ENCODE measurements at places on chromosomes 4 and X. TPM values are rescaled to one million over a fixed set of nuclear protein-coding genes. Genes with fewer than 3 reads are reported as not detected.
A peak's percentile ranks its signal among the peaks of the same experiment; 100 is the strongest.

ASIC5 gene
- total RNA-seq: not detected

ETDB gene
- total RNA-seq: not detected

CT47C1 gene
- not detected for total RNA-seq

ADH4 gene
- not detected for total RNA-seq

GRCh38 chrX:124548571-124548970 lies 202.2 kb downstream of the SH2D1A start:
- no peak overlapping the region for H3K4me3 ChIP-seq
- H3K27ac ChIP-seq: no peak overlapping the region
- no peaks in the 10 kb centered on the region for H3K27me3 ChIP-seq

- H3K27me3 ChIP-seq: no peaks in the 10 kb centered on the region
- H3K4me1 ChIP-seq: no peaks in the 10 kb centered on the region
- no peak for DNase-seq
- H3K36me3 ChIP-seq: no peaks in the 10 kb centered on the region
Measured at GRCh38 chr4:152148057-152148456, 387.2 kb upstream of the GATB start.

DNA sequence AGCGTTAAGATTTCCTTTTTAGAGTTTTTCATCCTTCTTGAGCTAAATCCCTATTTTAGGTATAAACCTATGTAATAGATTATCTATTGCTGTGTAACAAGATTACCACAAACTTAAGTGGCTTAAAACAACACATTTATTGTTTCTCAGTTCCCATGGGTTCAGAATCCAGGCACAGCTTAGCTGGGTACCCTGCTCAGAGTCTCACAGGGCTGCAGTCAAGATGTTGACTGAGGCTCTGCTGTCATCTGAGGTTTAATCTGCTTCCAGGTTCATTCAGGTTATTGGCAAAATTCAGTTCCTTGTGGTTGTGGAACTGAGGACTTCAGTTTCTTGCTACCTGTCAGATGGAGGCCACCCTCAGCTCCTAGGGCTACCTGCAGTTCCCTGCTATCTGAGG lies 60.9 kb downstream of the GK start:
- DNase-seq: no peak
- no peaks in the 10 kb centered on the region for H3K4me1 ChIP-seq
- H3K27me3 ChIP-seq: no peaks in the 10 kb centered on the region
- H3K36me3 ChIP-seq: peaks cover 4% of the 10 kb centered on the region

- peak; percentile 24 for DNase-seq
- H3K27me3 ChIP-seq: no peaks in the 10 kb centered on the region
- peak overlapping the region; percentile 87 for H3K27ac ChIP-seq
Measured at GRCh38 chrX:136170139-136170800, 22.9 kb downstream of the FHL1 start.

DNA sequence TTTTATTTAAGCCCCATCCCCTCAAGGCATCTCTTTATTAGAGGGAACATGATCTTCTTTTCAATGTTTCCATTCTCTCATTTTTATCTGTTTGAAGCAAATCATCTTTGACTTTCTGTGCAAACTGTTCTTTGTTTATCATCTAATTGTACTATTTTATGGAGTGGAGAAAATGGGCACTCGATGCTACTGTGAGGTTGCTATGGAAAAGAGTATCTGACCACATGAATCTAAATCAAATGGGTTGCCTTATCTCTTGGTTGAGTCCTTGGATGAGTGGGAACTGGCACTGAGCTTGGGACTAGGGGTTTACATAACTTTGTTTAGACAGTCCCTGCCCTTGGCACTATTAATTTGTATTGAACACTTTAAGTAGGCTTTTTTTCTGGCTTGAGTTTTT lies 9.1 kb downstream of the OCRL start:
- H3K27ac ChIP-seq: no peak overlapping the region
- peaks cover 12% of the 10 kb centered on the region for H3K36me3 ChIP-seq
- no peak for DNase-seq
- no peak overlapping the region for H3K4me3 ChIP-seq
- peaks cover 5% of the 10 kb centered on the region for H3K4me1 ChIP-seq
- no peaks in the 10 kb centered on the region for H3K27me3 ChIP-seq

- no peaks in the 10 kb centered on the region for H3K27me3 ChIP-seq
- peaks cover 45% of the 10 kb centered on the region for H3K4me1 ChIP-seq
- H3K27ac ChIP-seq: no peak overlapping the region
- no peak for DNase-seq
- H3K36me3 ChIP-seq: peaks cover 43% of the 10 kb centered on the region
Measured at GRCh38 chr4:2958446-2958845, 4.8 kb downstream of the NOP14 start.

DNA sequence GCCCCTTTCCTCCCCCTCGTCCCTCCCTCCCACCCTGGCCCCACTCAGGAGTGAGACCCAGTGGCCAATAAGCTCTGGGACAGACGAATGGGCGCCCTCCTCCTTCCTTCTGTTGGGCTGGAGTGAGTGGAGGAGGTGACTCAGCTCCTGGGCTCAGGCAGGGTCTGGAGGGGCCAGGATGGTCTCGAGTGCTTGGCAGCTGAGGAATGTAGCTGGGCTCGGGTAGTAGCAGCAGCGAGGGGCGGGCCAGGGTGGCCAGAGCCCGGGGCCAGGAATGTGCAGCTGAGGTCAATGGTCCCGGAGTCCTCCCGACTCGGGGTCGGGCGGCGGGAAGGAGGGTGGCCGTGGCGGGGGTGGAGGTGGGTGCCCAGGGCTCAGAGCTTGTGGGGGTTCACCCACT lies 15.0 kb downstream of the G6PD start:
- H3K27ac ChIP-seq: no peak overlapping the region
- H3K27me3 ChIP-seq: no peaks in the 10 kb centered on the region
- no peak for DNase-seq
- peaks cover 5% of the 10 kb centered on the region for H3K36me3 ChIP-seq
- H3K4me3 ChIP-seq: no peak overlapping the region

DNA sequence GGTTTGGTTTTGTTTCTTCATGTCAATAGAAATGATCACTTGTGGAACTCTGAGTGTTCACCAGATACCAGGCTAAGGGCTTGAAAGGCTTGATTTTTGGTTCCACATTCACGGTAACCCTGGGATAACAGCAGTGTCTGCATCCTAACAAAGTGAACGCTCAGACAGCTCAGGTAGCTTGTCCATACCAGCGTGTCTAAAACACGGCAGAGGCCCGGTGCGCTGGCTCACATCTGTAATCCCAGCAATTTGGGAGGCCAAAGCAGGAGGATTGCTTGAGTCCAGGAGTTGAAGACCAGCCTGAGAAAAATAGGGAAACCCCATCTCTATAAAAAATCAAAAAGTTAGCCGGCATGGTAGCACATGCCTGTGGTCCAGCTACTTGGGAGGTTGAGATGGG lies 49.0 kb downstream of the HTRA3 start:
- peaks cover 56% of the 10 kb centered on the region for H3K4me1 ChIP-seq
- peak overlapping the region; percentile 88 for H3K27ac ChIP-seq
- no peak overlapping the region for H3K4me3 ChIP-seq
- DNase-seq: no peak
- no peaks in the 10 kb centered on the region for H3K36me3 ChIP-seq

GRCh38 chr4:74466242-74466641 lies 21.3 kb downstream of the AREG start:
- H3K27ac ChIP-seq: no peak overlapping the region
- H3K4me1 ChIP-seq: no peaks in the 10 kb centered on the region
- no peaks in the 10 kb centered on the region for H3K36me3 ChIP-seq

- no peak overlapping the region for H3K27ac ChIP-seq
- DNase-seq: no peak
- H3K27me3 ChIP-seq: no peaks in the 10 kb centered on the region
- no peaks in the 10 kb centered on the region for H3K36me3 ChIP-seq
- no peak overlapping the region for H3K4me3 ChIP-seq
- H3K4me1 ChIP-seq: no peaks in the 10 kb centered on the region
Measured at GRCh38 chrX:63935835-63936234, 150.8 kb upstream of the ARHGEF9 start.

GRCh38 chr4:150098214-150098613 lies 20.0 kb downstream of the DCLK2 start:
- H3K36me3 ChIP-seq: no peaks in the 10 kb centered on the region
- no peak overlapping the region for H3K4me3 ChIP-seq
- DNase-seq: no peak
- no peaks in the 10 kb centered on the region for H3K27me3 ChIP-seq
- no peak overlapping the region for H3K27ac ChIP-seq

All from left ventricle myocardium inferior (tissue), 1 donor.